ENCODE measurements at places on chromosomes 4 and X. TPM values are rescaled to one million over a fixed set of nuclear protein-coding genes. Genes with fewer than 3 reads are reported as not detected.

The GYG2 gene
- 1.0 TPM for total RNA-seq

The SLC35A2 gene
- total RNA-seq: 24.8 TPM

The SORBS2 gene
- total RNA-seq: 3.3 TPM

The USP17L28 gene
- not detected for total RNA-seq

The APLN gene
- total RNA-seq: 0.34 TPM

The CNGA1 gene
- not detected for total RNA-seq

The GLRA3 gene
- not detected for total RNA-seq

The SPIN4 gene
- total RNA-seq: 3.0 TPM

The C4orf46 gene
- 10.6 TPM for total RNA-seq

The KANTR gene
- total RNA-seq: 3.2 TPM

The KCTD8 gene
- not detected for total RNA-seq

The CITED1 gene
- total RNA-seq: 3.1 TPM

The IQCM gene
- total RNA-seq: not detected

The TRAPPC2 gene
- total RNA-seq: 14.6 TPM

The WDR1 gene
- 394 TPM for total RNA-seq

The MAGEA6 gene
- total RNA-seq: 118 TPM

The SSR4 gene
- 81.8 TPM for total RNA-seq

The DKK2 gene
- 2.7 TPM for total RNA-seq

The TSPAN6 gene
- total RNA-seq: 36.3 TPM

The SLC9A7 gene
- total RNA-seq: 13.1 TPM

The PNMA6A gene
- total RNA-seq: 1.6 TPM

The NPY5R gene
- total RNA-seq: not detected

The SSX3 gene
- total RNA-seq: 1.1 TPM

The RPA4 gene
- not detected for total RNA-seq

The GABRG1 gene
- total RNA-seq: not detected

The RAB40AL gene
- 0.40 TPM for total RNA-seq

The DCLK2 gene
- 13.5 TPM for total RNA-seq

The STPG2 gene
- total RNA-seq: not detected

The IL13RA2 gene
- total RNA-seq: 79.4 TPM

The PCDH7 gene
- 0.45 TPM for total RNA-seq

The CXCL10 gene
- 0.86 TPM for total RNA-seq

The BEND4 gene
- 5.5 TPM for total RNA-seq

The SPATA4 gene
- not detected for total RNA-seq

The CACNA1F gene
- not detected for total RNA-seq
